ENCODE measurements at places on chromosomes 3 and 15.

DNA sequence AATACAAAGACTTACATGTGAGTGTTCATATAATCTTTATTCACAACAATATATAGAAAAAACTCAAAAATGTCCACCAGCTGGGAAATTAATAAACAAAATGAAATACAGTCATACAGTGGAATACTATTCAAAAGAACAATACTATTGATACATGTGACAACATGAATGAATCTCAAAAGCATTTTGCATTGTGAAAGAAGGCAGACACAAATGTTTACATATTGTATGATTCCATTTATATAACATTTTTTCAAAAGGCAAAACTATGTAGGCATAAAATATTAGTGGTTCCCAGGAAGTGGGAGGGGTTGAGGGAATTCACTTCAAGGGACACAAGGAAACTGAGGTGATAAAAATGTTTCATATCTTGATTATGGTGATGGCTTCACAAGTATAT is 303.2 kb downstream of the CTNNB1 start:
- no peak for DNase-seq

- DNase-seq: no peak
Measured at GRCh38 chr3:140067487-140067886, 132.5 kb downstream of the CLSTN2 start.

GRCh38 chr15:61091289-61091616 is 137.8 kb downstream of the RORA start:
- no peak for DNase-seq

GRCh38 chr3:167666563-167666962 is 12.8 kb upstream of the WDR49 start:
- no peak for DNase-seq

DNA sequence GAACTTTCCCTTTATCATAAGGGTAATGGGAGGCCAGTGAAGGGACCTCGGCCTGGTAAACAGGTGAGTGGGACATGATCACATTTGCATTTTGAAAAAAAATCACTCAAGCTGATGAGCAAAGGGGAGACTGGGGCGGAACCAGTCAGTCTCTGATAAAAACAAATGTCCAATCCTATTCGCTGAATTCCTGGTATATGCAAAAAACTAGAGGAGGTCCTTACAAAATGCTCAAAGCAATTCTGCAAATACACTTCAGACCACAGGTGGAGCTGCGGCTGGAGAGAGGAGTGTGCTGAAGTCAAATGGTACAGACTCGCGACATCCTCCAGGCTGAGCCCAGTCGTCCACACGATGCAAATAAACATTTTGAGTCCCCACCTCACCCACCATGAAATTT is 166.7 kb downstream of the FOXP1 start:
- peak; percentile 52 for DNase-seq
